Activated CD8-positive, alpha-beta memory T cell treated with anti-CD3 and anti-CD28 coated beads for 1 hour (primary cell): ENCODE measurements at places on chromosomes 5 and 9.

DNA sequence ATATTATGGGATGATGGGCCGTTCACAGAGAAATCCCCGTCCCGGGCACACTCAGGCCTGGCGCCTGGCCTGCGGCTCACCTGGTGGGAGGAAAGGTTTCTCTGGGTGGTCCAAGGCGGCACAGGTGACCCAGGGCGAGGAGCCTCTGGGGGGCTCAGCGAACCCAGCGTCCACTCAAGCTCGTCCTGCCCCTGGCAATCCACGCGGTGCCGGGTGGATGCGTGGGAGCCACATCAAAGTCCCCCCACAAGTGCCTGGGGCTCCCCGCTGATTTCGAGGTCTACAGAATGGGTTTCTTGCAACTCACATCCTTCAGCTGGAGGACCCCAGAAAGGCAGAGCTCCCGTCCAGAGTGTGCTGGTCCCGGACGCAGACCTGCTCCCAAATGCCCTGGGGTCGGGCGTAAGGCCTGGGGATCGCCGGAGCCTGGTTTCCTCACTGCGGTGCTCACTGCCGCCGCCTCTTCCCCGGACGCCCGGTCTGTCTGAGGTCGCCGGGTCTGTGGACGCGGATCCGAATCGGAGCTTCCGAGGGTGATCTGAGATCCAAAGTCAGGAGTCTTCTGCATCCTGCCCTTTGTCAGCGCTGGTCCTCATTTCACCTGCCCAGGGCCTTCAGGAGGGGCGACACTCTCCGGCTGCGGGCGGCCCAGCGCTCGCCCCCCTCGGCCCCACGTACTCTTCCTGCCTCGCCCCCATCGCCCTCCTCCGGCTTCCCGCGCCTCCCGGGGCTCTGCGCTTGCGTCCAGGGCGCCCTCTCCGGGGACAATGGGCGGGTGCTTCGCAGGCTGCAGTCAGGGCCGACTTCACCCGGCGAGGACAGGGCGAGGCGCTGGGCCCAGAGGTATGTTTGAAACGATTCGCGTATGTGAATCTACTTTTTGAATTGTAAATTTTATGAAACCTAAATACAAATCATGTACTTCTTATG is 20.0 kb upstream of the RUFY1 start:
- DNase-seq, result peak; percentile 32

GRCh38 chr9:135770203-135770535 is 68.2 kb downstream of the KCNT1 start:
- no peak for DNase-seq

GRCh38 chr5:120466341-120467006 is 2.4 kb downstream of the PRR16 start:
- no peak for DNase-seq

DNA sequence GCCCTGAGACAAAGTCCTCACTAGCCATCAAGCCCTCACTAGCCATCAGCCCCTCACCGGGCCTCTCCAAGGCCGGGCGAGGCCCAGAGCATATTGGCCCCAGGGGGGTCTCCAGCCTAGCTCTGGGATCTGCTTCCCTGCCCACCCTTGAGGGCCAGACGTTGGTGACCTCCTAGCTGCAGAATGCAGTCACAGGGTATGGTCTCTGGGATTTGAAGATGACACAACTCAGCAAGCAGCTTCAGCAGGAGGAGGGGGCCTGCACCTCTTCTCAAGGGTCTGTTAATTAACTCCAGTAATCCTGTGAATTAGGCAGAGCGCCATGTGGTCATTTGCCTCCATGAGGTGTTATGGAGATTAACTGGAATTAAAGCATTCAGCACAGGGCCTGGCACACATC is 116.9 kb upstream of the SPOCK1 start:
- DNase-seq, result no peak

GRCh38 chr9:119836036-119836435 is 466.8 kb upstream of the BRINP1 start:
- DNase-seq, result no peak

DNA sequence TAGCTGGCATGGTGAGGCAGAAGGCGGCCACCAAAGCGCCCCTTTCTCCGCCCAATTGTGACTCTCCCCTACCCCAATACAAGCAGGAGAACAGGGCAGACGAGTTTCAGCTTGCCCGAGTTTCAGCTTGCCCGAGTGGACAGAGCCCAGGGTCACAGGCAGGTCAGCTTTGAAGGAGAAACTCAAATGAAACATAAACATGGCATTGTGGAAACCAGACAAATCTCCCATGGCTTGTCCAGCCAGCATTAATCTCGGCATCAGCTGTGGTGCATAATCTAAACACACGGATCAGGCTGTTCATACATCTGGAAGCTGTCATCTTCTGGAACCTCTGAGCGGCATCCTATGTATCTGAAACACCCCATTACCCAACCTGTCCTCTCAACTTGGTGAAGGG is 16.9 kb downstream of the PTCH1 start:
- DNase-seq, result no peak

- no peak for DNase-seq
These were observed 302.9 kb downstream of the CEMIP2 start for GRCh38 chr9:71465392-71465791.

GRCh38 chr9:95587021-95587964 is 70.5 kb upstream of the PTCH1 start:
- no peak for DNase-seq

DNA sequence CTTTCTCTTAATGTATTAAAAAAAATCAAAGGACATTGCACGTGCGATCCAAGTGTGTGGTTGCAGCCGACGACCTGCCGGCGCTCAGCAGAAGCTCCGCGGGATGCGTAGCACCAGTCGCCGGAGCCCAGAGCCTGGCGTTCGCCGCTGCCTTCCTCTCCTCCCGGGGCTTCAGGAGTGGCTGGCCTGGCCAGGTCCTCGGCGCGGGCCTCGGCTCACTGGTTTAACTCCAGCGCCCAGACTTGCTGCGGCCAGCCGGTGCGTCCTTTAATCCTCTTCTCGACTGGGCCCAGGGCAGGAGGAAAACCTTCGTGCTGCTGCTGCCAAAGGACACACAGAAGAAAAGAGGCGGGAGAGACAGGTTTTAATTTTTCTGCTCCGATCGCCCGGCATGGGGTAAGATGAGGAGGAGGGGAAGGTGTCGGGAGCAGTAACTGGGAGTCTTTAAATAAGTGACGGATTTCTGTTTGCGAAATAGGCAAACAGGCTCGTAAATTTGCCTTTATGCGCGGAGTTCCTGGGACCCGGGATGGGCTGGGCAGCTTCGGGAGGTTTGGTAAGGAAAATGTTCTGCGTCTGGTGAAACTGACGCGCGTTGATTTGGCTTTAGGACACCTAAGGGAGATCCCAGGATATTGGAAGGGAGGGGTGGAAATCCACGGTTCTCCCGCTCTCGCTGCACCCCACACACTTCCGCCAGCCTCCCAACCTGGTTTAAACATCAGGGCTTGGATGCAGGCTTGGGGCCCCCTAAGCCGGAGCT is 2.3 kb downstream of the HAND1 start:
- no peak for DNase-seq

DNA sequence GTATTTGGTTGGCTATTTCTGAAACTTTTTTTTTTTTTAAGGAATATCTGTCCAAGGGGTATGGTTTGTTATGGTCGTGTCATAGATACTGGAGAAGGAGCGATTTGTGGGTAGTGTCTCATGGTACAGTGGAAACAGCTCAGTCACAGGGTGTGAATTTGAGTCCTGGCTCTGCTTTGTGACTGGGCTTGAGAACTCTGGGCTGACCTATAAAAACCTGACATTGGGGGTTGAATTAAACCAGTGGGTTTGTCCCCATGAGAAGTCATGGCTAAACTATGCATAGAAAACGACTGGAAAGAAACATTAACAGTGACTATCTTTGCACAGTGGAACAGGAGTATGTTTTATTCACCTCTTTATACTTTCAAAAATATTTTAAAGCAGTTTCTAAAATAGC is 54.7 kb downstream of the MACROH2A1 start:
- no peak for DNase-seq

- DNase-seq, result no peak
These were observed 138.8 kb downstream of the HSD17B3 start for GRCh38 chr9:96163161-96163560.

DNA sequence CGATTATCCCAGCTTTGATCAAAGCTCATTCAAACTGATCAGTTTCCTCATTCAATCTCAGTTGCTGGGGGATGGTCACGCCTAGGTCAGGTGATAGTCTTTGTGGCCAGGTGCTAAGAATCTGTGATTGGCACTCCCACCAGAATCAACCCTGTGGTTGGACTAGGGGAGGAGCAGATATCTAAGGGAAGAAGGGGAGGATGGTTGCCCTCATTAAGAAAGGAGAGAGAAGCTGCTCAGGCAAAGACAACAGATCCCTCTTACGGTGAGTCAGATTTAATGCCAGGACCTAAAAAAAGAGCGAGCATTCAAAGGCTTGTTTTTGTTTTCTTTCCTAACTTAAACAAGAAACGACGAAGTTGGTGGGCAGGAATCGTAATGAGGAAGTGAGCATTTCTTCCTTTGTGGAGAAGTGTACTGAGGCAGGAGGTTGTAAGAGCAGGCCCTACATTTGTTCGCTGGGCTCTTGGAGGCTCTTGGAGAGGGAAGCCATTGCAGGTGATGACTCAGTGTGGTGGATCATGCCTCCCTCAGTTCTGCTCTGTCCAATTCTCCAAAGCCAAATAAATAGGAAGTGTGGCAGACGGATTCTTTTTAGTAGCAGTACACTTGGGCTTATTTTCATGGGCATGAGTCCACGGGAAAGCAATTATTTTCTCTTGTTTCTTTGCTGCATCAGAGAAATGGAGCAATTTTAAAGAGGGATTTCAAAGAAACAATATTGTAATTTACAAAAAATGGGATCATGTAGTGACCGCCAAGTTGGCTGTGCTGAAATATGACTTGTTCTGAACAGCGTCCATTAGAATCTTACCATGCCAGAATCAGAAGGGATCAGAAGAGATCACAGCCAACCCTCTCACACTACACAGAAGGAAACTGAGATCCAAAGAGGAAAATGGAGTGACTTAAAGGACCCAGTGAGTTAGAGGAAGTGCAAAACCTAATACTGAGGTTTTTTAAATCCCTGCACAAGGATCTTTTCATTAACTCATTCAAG is 18.7 kb upstream of the TGFBR1 start:
- DNase-seq, result no peak

- DNase-seq, result no peak
These were observed 19.5 kb downstream of the MARCHF6 start for GRCh38 chr5:10372726-10373709.

DNA sequence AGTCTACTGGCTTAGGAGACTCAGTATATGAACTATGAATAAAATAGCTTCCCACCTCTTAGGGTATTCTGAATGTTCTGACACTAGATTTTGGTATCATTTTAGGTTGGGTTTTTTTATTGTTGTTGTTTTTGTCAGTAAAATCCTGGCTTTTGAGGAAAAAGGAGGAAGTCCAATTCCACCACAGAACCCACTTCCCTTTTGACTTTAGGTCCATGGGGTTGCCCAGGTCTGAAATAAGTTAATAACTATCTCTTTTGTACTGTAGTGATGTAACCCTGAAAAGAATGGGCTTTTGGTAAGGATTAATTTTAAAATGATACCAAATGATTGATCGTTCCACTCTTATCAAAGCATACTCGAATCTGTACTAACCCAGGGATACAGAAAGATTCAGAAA is 29.1 kb upstream of the IL12B start:
- DNase-seq, result no peak
